ENCODE measurements at places on chromosomes 7 and 10. TPM values are rescaled to one million over a fixed set of nuclear protein-coding genes. Genes with fewer than 3 reads are reported as not detected.

DNA sequence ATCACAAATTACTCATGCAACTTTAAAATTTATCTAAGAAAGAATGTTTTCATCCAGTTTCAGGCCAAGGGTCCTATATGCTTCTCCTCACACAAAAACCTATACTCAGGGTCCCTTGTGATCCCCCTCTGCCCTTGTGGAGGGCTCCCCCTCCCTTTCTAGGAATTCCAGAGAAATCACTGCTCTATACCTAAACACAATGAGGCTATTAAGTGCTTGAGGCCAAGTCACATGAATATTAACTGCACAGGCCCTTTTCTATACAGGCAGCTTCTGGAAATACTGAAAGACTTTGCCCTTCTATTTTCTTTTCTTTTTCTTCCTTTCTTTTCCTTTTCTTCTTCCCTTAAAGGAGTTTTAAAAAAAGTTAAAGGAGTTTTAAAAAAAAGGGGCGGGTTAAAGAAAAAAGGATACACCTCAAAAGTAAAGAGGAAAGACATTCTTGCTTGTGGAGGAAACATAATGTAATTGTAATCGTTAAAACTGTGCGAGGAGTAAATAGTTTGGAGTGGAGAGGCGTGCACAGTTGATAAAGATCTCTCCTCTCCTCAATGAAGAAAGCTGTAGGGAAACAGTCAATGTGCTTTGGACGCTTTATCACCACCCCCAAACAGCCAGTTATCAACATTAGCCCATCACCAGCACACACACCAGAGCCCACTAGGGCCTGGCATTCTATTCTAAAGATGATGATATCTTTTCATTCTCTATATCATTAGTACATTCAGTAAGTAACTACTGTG, 16.4 kb downstream of the GRB10 start:
- no peaks in the 10 kb centered on the region for H3K27me3 ChIP-seq
- H3K4me1 ChIP-seq: no peaks in the 10 kb centered on the region
- H3K36me3 ChIP-seq: no peaks in the 10 kb centered on the region

GRCh38 chr7:73850781-73851207, 8.5 kb upstream of the METTL27 start:
- H3K4me3 ChIP-seq: no peak overlapping the region
- no peak for DNase-seq
- peaks cover 5% of the 10 kb centered on the region for H3K4me1 ChIP-seq
- no peak overlapping the region for H3K27ac ChIP-seq
- H3K36me3 ChIP-seq: no peaks in the 10 kb centered on the region

- H3K27ac ChIP-seq: no peak overlapping the region
- peaks cover 7% of the 10 kb centered on the region for H3K4me1 ChIP-seq
- no peaks in the 10 kb centered on the region for H3K36me3 ChIP-seq
- no peak for DNase-seq
- H3K27me3 ChIP-seq: no peaks in the 10 kb centered on the region
Measured at GRCh38 chr7:127873151-127873550, 158.1 kb downstream of the LRRC4 start.

DNA sequence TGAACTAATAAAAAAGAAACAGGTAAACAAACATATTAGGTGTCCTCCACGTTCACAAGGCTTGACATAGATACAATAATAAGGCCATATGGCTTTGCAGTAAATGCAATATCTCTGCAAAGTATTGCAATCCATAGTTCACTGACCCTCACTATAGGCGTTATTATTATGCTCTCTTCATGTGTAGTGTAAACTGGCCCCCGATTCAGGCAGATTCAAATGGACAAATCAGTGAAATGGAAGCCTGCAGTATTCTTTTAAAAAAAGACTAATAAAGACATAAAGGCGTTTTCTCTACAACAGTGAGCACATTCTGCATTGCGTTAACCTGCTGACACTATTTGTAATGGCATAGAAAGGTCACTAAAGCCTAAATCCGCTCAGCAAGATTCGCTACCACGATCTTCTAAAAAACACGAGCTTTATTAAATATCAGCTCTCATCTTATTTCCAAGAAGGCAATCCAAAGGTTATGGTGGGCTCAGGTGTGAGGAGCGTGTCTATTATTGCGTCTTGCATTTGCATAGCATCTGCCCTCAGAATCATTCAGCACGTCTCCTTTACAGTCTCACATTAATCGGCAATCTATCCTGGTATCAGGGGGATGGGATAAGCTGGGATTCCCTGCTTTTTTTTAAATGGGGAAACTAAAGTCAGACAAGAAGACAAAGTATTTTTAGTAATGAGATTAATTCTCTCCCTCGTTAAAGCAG, 36.2 kb downstream of the FRMD4A start:
- H3K4me1 ChIP-seq: no peaks in the 10 kb centered on the region
- H3K27me3 ChIP-seq: no peaks in the 10 kb centered on the region
- H3K27ac ChIP-seq: no peak overlapping the region
- H3K36me3 ChIP-seq: no peaks in the 10 kb centered on the region

- H3K27ac ChIP-seq: no peak overlapping the region
- no peak for DNase-seq
- no peaks in the 10 kb centered on the region for H3K27me3 ChIP-seq
- no peaks in the 10 kb centered on the region for H3K36me3 ChIP-seq
- H3K4me3 ChIP-seq: no peak overlapping the region
Measured at GRCh38 chr10:14383266-14383665, 52.5 kb upstream of the FRMD4A start.

GRCh38 chr7:34952822-34953221, 84.5 kb downstream of the DPY19L1 start:
- no peak for DNase-seq
- no peak overlapping the region for H3K27ac ChIP-seq
- no peak overlapping the region for H3K4me3 ChIP-seq

GRCh38 chr10:114821293-114821914, at the start of gene FHIP2A:
Gene FHIP2A, plus strand, starts transcription at chr10:114821780. Its CDS starts 299 bp downstream, at chr10:114822079.
- H3K36me3 ChIP-seq: no peaks in the 10 kb centered on the region
- H3K27me3 ChIP-seq: no peaks in the 10 kb centered on the region
- peak within 1 kb of the TSS; percentile 87 for H3K27ac ChIP-seq
- H3K4me3 ChIP-seq: peak within 1 kb of the TSS; percentile 83
- DNase-seq: peak; percentile 83
- peaks cover 6% of the 10 kb centered on the region for H3K4me1 ChIP-seq

DNA sequence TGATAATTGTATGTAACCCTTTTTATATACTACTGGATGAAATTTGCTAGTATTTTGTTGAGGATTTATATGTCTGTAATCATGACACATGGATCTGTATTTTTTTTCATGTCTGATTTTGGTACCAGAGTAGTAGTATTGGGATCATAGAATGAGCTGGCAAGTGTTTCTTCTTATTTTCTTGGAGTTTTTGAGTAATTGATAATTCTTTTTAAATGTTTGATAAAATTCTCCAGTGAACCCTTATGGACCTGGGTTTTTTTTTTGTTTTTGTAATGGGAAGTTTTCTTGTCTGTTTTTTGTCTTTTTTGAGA, 28.4 kb downstream of the ZNF33A start:
- H3K27ac ChIP-seq: peak overlapping the region; percentile 55
- no peaks in the 10 kb centered on the region for H3K4me1 ChIP-seq
- H3K36me3 ChIP-seq: no peaks in the 10 kb centered on the region
- H3K27me3 ChIP-seq: no peaks in the 10 kb centered on the region

DNA sequence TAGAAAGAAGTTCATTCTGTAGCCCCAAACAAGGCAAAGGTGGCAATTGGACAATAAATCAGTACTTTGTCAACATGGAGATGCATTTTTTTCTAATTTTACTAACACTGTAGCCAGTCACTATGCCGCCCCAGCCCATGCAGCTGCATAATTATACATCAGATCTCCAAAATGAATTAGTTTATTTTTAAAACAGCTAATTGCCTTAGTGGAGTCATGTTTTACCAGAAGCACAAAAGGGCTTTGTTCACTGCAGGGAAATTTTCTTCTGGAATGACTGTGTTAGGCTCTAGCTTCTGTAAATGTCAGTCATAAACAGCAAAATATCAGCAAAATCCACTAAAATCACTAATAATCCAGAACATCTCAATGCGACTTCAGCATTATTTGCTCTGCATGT, 20.1 kb upstream of the HDAC9 start:
- DNase-seq: no peak
- no peaks in the 10 kb centered on the region for H3K36me3 ChIP-seq
- no peak overlapping the region for H3K4me3 ChIP-seq

DNA sequence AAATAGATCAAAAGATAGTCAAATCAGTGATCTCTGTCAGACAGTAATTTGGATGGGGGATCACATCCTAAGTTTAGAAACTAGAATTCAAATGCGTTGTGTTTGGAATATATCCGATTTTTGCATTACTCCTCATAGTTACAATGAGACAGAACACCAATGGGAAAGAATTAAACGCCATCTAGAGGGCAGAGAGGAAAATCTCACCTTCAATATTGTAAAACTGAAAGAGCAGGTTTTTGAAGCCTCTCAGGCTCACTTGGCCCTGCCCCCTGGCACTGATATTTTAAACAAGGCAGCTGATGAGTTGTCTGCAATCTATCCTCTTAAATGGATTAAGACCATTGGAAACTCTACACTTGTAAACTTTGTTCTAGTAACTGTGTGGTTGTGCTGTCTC, 17.7 kb downstream of the FRG2B start:
- H3K27ac ChIP-seq: no peak overlapping the region
- no peaks in the 10 kb centered on the region for H3K4me1 ChIP-seq
- no peak overlapping the region for H3K4me3 ChIP-seq
- no peaks in the 10 kb centered on the region for H3K27me3 ChIP-seq
- H3K36me3 ChIP-seq: no peaks in the 10 kb centered on the region

GRCh38 chr10:52228556-52228955, 85.5 kb upstream of the DKK1 start:
- H3K27me3 ChIP-seq: no peaks in the 10 kb centered on the region
- H3K4me3 ChIP-seq: no peak overlapping the region
- no peak for DNase-seq
- H3K36me3 ChIP-seq: no peaks in the 10 kb centered on the region

- H3K4me3 ChIP-seq: peak overlapping the region; percentile 74
- no peaks in the 10 kb centered on the region for H3K27me3 ChIP-seq
- peaks cover 13% of the 10 kb centered on the region for H3K4me1 ChIP-seq
- no peak for DNase-seq
- no peaks in the 10 kb centered on the region for H3K36me3 ChIP-seq
- H3K27ac ChIP-seq: peak overlapping the region; percentile 82
Measured at GRCh38 chr10:129467359-129468064, 471 bp downstream of the MGMT start.

Gene ZNF33B
- total RNA-seq: 66.3 TPM

Gene TMEM176A
- total RNA-seq: 4.4 TPM

Gene VSTM2A
- not detected for total RNA-seq

Gene GRID2IP
- 1.5 TPM for total RNA-seq

Gene STEAP1B
- total RNA-seq: not detected

Gene CDK13
- 110 TPM for total RNA-seq
